ENCODE measurements at places on chromosomes 2 and 18.

DNA sequence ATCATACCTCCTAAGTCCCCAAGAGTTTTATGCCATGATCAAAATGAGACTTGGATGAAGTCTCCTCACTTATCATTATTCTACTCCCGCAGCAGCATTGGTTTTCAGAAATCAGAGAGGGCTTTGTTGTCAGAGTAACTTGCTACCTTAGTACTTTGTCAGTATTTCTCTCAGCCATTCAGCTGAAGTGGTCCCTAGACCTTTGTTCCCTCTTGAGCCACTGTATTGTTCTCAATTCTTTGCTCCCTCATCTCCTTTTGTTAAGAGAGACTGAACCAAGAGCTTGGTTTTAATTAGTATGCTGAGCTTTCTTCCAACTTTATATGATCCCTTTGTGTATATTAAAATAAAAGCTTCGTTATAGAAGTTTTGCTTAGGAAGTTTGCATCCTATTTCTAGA, 133.4 kb downstream of the DOCK10 start:
- no peak for DNase-seq

GRCh38 chr18:2984091-2984490, 28.9 kb downstream of the LPIN2 start:
- no peak for DNase-seq

DNA sequence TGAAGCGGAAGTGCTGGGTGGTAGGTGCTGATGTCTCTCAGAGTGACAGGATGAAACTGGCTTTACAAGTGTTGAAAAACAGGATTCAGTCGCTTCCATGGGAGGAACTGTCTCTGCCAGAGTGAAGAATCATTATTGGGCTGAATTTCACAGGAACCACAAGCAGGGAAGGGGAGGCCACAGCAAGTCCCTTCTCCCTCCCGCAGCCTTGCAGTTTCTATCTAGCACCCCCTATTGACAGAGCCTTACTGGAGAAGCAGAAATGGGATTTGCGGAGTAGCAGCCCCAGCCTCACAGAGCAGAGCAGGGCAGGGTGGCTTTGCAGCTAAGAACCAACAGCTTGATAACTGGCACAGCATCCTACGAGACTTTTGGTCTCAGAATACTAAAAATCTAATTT, 33.3 kb upstream of the RMP24 start:
- DNase-seq, result no peak

DNA sequence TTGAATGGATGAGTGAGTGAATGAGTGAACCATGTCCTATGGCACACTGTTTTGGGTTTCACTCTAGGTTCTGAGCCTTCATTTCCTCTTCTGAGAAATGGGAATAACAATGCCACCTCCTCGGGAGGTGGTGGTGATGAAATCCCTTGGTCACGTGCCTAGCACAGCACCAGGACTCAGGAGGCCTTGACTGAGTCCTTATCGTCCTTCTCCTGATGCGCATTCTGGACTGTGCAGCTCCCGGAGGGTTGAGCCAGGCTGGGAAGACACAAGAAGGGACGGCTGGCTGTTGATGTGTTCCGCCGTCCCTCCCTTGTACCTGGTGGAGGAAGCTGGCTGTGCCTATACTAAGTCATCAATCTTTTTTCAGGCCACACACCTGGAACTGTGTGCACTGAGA, 437.3 kb downstream of the ZNF521 start:
- DNase-seq, result no peak

GRCh38 chr2:68905116-68905515, 33.9 kb upstream of the BMP10 start:
- DNase-seq, result no peak

- no peak for DNase-seq
These were observed 73.4 kb downstream of the SOCS6 start for GRCh38 chr18:70362258-70362657.

GRCh38 chr2:200471928-200472645, 37.8 kb downstream of the KCTD18 start:
- DNase-seq, result no peak

- DNase-seq, result no peak
These were observed 39.5 kb upstream of the IL1RL1 start for GRCh38 chr2:102271844-102272243.

DNA sequence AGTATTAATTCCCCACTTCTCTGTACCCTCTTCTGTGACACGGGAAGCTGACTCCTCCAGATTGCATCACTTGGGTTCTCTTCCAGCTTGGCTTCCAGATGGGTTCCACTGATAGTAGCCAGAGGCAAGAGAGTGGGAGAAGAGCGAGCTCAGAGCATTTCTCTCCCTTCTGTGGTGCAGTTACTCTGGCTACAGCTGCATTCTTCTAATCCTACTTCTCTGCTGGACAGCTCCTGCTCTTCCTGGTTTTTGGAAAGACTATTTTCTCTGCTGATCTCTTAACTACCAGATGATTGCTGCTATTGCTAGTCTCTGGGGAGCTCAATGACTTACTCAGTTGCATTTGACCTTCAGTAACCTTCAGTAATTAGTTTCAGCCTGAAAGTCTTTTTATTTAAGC, 187.5 kb upstream of the MAP2 start:
- DNase-seq, result no peak

GRCh38 chr2:159410276-159410675, 123.8 kb upstream of the WDSUB1 start:
- no peak for DNase-seq

GRCh38 chr2:203549406-203549805, 14.3 kb upstream of the RAPH1 start:
- DNase-seq, result no peak

- no peak for DNase-seq
These were observed 2.4 kb upstream of the INO80C start for GRCh38 chr18:35500113-35500512.

GRCh38 chr2:47269316-47270232, 114.5 kb upstream of the STPG4 start:
- peak; percentile 94 for DNase-seq

GRCh38 chr2:69731147-69731970, 10.6 kb upstream of the ANXA4 start:
- DNase-seq, result no peak

- DNase-seq, result no peak
These were observed 256.3 kb downstream of the CCDC178 start for GRCh38 chr18:33184175-33184574.

- no peak for DNase-seq
These were observed 126.9 kb downstream of the RPIA start for GRCh38 chr2:88818381-88818780.

DNA sequence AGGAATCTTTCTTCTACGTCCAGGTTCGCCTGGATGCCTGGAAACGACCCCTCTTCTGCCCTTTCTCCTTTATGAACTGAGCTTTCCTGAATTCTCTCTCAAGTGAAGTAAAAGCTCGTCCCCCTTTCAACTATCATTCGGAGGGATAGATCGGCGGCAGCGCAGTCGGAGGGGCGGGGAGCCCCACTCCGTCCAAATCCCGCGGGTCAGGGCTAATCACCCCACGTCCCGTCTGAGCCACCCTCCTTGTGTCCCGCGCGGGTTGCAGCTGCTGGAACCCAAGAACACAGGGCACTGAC, 367 bp downstream of the FBXO48 start:
- no peak for DNase-seq

DNA sequence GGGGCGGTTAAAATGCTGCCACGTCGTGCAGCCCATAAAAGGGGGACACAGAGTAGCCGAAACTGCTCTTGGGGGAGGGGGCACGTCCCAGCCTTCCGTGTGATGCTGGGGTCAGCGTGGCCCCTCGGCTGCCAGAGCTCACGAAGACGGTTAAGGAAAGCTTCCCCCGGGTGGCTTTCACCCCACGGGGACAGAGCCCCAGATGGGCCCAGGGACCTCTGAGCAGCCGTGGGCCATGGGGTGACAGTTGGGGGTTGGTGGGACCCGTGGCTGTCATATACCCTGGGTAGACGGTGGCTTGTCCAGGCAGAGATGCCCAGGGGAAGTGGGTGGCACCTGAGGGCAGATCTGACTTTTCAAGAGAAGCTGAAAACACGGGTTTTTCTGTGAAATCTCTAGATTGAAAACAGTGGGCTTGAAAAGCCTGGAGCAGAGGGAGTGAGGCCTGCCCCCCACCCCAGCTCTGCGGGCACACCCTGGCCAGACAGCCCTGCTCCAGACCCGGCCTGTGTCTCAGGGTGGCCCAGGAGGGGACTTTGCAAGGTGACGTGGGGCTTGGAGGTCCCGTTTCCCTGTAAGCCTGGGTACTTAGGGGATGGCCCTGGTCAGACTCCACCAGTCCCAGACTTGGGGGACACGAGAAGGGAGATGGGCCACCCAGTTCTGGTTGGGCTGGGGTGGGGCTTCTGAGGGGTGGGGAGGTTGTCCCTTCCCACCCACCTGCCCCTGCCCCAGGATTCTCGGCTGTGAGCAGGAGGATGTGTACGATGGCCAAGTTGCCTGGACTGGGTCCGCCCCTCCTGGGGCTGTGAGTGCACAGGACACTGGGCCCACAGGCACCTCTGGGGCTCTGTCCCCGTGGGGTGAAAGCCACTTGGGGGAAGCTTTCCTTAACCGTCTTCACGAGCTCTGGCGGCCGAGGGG, 652 bp downstream of the NEU4 start:
- DNase-seq, result no peak

GRCh38 chr2:27992787-27993401, 102.4 kb downstream of the BABAM2 start:
- peak; percentile 50 for DNase-seq

- DNase-seq, result no peak
These were observed 610.5 kb upstream of the LRRTM4 start for GRCh38 chr2:78132391-78133370.

DNA sequence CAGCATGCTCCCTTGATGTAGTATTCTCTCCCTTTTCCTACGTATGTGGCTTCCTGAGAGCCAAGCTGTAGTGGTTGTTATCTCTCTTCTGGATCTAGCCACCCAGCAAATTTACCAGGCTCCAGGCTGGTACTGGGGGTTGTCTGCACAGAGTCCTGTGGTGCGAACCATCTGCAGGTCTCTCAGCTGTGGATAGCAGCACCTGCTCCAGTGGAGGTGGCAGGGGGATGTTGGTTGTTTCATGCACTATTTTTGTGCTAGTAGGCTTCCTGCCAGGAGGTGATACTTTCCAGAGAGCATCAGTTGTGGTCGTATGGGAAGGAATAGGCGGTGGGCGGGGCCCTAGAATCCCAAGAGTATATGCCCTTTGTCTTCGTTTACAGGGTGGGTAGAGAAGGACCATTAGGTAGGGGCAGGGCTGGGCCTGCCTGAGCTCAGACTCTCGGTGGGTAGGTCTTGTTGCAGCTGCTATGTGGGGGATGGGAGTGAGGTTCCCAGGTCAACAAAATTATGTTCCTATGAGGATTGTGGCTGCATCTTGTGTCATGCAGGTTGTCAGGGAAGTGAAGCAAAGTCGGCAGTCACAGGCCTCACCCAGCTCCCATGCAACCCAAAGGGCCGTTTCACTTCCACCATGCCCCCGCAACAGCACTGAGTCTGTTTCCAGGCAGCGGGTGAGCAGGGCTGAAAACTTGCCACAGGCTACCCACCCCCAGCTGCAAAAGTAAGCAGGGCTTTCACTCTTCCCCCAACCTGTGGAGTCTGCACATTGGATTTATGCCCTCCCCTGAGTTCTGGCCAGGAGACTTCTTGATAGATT, 1139.5 kb downstream of the BCL11A start:
- DNase-seq, result no peak

GRCh38 chr2:135202751-135203150, 150.7 kb downstream of the RAB3GAP1 start:
- DNase-seq, result no peak

GRCh38 chr2:30193104-30193681, 38.1 kb upstream of the LBH start:
- no peak for DNase-seq

DNA sequence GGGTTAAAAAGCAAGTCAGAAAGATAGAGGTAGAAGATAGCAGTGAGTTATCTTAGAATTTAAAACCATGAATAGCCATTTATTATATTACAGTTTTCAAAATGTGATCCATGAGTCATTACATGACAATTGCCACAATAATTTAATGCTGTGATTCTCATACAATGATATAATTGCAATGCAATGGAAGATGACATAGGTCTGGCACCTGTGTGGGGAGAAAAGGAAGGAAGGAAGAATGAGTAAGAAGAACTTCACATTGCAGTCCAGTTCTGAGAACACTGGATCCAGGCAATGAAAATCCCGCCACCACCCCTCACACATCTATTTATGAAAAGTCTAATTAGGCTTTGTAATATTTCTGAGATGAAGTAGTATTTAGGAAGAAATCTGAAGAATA, 738.1 kb upstream of the LINC00305 start:
- no peak for DNase-seq

DNA sequence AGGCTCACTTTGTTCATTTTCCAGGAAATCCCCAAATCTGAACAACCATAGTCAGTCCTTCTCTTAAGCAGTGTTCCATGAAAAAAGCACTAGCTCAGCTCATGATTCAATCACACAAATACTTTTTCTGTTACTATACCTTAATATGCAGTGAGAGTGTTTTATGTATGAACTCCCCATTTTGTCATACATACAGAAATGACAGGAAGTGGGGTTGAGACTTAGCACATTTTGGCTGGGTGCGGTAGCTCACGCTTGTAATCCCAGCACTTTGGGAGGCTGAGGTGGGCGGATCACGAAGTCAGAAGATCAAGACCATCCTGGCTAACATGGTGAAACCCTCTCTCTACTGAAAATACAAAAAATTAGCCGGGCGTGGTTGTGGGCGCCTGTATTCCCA, 55.2 kb upstream of the DTNB start:
- no peak for DNase-seq

DNA sequence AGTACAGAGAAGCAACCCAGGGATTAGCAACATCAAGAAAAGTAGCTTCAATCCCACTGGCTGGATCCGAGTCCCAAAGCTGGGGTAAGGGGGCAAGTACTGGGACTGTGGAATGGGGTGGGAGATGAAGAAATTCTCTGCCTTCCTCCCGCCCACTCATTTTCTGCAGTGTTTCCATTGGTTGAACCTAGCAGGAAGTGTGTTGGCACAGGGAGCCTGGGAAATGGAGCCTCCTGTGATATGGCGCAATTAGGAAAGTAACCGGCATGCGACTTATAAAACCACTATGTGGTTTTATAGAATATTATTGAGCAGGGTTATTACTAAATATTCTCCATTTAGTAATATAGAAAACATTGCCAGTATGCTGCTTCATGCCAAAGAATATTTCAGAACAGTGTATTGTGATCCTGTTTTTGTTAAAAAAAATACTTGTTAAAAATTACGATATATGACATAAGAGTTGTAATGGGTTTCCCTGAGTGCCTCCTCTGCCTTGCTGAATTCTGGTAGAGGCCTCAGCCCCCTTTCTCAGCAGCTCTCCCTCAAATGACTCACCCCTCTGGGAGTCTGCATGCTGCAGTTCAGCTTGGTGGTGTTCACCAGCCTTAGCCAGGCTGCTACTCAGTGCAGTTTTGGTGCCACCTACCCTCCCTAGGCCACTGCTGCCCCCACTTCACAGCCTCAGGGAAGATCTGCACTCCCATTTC, 60.5 kb downstream of the HK2 start:
- peak; percentile 59 for DNase-seq

- peak; percentile 52 for DNase-seq
These were observed 52.3 kb downstream of the HIBCH start for GRCh38 chr2:190267302-190267701.

GRCh38 chr2:104914509-104914908, 60.6 kb downstream of the POU3F3 start:
- no peak for DNase-seq

DNA sequence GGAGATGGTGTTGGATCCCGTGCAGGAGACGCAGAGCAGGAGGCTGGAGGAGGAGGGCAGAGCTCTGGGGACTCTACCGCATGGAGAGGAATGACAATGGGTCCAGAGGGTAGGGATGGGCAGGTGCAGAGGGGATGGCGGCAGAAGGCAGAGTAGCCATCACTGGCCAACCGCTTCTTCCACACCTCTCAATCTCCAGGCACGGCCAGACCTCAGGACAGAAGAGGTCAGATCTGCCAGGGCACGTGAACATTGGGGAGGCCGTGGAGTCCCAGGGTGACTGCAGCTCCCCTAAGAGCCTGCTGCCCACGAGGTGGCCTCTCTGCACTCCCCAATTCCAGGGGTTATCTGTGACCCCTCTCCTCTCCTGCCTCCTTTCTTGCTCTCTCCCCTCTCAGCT, 162.7 kb upstream of the HDAC4 start:
- no peak for DNase-seq
